ENCODE measurements at places on chromosomes 6 and 20.

DNA sequence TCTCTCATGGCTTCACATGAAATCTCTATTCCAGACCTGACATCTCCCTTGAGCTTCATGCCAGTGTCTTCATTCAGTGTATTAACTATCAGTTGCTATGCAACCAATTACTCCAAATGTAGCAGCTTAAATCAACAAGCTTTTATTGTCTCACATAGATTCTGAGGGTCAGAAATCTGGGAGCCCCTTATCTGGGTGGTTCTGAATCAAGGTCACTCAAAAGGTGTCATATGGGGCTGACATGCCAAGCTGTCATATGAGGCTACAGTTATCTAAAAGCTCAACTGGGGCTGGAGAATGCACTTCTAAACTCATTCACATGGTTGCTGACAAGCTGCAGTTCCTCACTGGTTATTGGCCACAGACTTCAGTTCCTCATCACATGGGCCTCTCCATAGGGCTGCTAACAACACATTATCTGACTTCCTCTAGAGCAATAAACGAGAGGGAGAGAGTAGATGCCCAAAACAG, 7.3 kb upstream of the CGA start:
- DNase-seq = no peak

DNA sequence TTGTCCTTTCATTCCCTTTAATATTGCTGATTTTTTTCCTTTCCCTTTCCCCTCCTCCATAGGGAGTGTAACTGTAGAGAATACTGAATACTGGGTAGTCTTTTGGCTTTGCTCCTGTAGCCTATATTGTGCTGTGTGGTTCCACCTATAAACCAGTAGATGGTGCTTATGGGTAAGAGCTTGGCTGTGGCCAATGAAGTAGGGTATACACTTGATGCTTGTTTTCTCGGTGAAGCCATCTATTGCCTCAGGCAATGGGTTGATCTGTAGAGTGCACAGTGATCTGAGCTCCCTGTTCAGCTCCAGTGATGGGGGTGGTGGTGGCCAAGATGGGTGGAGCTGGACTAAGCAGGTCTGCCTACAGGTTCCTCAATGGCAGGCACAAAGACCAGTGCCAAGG, 203.3 kb upstream of the IMPG1 start:
- peak; percentile 1 for DNase-seq

- peak; percentile 18 for DNase-seq
These were observed 9.4 kb upstream of the CCN2 start for GRCh38 chr6:131960371-131961133.

GRCh38 chr6:167323111-167323510, 1.8 kb upstream of the TTLL2 start:
- DNase-seq = no peak

DNA sequence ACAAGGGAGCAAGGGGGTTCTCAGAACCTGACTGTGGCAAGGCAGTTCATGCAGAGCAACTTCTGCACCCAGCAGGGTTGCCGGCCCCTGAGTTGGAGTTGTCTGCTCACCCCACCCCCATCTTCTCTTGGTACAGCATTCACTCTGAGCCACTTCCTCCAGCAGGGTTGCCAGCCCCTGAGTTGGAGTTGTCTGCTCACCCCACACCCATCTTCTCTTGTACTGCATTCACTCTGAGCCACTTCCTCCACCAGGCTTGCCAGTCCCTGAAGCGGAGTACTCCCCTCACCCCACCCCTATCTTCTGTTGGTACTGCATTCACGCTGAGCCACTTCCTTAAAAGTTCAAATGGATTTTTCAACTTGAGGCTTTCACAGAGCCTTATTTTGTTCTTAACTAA, 79.7 kb upstream of the SYNDIG1 start:
- no peak for DNase-seq

DNA sequence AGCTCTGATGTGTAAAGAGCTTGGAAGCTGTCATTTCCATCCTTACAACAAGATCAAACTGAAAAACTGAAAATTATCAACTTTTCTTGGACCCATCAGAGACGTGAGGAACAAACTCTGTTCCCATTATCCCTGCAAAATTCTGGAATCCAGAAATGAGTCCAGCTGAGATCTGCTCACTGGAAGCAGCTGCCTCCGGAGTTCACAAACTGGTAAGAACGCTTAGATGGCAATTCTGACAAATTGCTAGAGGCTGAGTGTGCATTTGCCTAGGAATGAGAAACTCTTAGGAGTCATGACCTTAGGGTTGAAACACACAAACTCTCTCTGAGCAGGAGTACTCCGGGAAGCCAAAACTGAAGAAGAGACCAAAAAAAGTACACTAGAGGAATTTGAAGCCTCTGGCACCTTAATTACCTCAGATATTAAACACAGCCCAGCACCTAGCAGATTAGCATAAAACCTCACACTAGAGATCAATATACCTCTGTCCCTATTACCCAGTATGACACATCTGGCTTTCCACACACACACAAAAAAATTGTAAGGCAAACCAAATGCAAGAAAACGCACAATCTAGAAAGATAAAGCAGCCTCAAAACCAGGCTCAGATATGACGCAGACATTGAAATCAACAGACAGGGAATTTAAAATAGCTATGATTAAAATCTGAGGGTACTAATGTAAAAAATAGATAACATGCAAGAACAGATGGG, 233.5 kb upstream of the SGK1 start:
- DNase-seq = peak; percentile 4

- peak; percentile 79 for DNase-seq
These were observed 151.7 kb downstream of the TMEM200A start for GRCh38 chr6:130517444-130517931.

- no peak for DNase-seq
These were observed 33.9 kb downstream of the HLA-A start for GRCh38 chr6:29976253-29976587.

- no peak for DNase-seq
These were observed 462.5 kb upstream of the AGPAT4 start for GRCh38 chr6:161736326-161736725.

- no peak for DNase-seq
These were observed 325.2 kb downstream of the NRN1 start for GRCh38 chr6:5681480-5681879.

- DNase-seq = no peak
These were observed 6.0 kb downstream of the PNLDC1 start for GRCh38 chr6:159806021-159806458.

- no peak for DNase-seq
These were observed 10.1 kb upstream of the BTBD3 start for GRCh38 chr20:11907621-11908020.

DNA sequence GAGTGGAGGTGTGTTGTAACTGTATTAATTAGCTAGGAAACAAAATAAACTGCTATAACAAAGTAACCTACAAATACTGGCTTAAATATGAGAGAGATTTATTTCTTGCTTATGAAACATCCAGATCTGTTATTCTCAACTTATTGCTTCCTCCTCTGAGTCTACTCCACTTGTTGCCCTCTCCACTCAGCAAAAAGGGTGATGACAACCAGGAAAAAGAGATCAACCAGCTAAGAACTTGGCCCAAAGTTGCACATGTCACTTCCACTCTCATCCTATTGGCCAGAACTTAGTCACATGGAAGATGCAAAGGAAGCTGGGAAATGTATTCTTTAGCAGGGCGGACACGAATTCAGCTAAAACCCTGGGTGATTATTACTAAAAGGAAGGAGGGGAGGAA, 5.2 kb upstream of the TP53RK start:
- peak; percentile 25 for DNase-seq

DNA sequence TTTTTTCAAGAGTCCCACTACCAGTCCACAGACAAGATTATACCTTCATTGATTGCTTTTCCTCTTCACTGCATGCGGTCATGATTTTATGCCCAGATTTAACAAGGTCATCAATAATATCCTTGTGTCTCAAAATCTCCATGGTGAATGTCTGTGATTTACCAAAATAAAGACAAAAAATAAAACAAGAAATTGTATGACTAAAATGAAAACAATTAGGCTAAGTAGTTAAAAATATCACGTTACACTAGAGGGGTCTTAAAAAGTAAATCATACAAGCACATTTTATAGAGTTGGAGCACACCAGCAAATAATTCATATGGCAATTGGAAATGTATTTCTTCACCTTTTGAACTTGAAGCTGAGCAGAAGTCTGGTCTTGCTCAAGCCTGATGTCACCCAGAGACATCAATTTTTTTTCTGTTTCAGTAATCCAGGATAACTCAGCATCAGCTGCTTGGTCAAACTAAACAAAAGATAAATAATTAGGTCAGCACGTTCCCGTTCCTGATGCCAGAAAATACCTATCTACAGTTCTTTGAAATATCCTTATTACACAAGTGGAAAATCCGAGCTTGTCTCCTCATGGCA, 125.4 kb downstream of the DST start:
- no peak for DNase-seq

GRCh38 chr6:162825597-162825996, 97.8 kb downstream of the PACRG start:
- no peak for DNase-seq

GRCh38 chr6:1917626-1918371, 308.1 kb downstream of the FOXC1 start:
- peak; percentile 97 for DNase-seq

DNA sequence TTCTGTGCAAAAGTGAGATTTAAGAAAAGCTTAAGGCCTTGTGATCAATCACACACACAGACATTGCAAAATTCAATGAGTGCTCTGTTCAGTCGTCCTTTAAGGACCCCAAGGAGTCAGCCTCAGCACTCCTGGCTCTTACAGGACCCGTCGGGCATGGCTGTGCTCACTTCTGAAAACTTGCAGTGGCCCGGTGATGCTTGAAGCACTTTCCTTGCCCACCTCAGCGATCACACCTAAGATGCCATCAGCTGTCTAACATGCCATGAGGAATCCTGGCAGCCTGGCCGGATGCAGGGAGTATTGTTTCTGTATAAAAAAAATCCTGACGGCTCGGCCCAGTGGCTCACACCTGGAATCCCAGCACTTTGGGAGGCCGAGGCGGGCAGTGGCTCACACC, 101.4 kb upstream of the LAMP5 start:
- DNase-seq = no peak

- no peak for DNase-seq
These were observed 8.8 kb downstream of the ASIP start for GRCh38 chr20:34250005-34250404.

DNA sequence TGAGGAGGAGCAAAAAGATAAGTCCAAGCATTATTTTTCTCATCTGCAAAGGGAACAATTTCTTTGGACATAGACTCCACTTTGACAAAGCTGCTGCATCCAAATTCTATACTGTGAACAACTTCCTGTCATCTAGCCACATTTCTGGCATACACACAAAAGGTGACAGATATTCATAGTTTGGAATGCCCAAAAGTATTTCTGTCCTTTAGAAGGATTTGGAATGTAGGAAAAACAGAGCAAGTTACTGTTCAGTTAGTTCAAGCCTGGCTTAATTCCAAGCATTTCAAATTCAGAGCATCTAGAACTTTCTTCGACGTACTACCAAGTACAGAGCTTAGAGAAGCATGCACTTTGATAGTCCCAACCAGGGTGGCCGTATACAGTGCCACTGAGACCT, 134.0 kb downstream of the PDE7B start:
- DNase-seq = no peak

DNA sequence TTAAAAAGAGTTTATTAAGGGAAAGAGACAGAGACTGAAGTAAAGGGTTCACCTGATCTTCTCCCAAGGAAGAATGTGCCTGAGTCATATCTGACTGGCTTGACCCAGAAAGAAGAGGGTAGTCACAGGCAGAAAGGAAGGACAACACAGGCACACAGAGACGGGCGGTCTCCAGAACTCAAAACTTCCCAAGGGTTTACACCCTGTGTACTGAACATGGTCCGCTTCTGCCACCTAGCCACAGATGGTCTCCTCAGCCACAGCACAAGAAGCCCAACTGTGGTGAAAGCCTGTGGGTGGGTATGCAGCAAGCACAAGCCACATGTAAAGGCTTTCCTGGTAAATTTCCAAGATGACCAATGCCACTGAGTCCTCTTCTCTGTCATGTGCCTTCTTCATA, 17.2 kb downstream of the UNC5CL start:
- peak; percentile 52 for DNase-seq

GRCh38 chr6:16660157-16660497, 101.1 kb downstream of the ATXN1 start:
- DNase-seq = no peak

- no peak for DNase-seq
These were observed 189.5 kb upstream of the FLRT3 start for GRCh38 chr20:14526891-14527290.

GRCh38 chr20:25408890-25409289, 1.4 kb downstream of the GINS1 start:
- DNase-seq = no peak

DNA sequence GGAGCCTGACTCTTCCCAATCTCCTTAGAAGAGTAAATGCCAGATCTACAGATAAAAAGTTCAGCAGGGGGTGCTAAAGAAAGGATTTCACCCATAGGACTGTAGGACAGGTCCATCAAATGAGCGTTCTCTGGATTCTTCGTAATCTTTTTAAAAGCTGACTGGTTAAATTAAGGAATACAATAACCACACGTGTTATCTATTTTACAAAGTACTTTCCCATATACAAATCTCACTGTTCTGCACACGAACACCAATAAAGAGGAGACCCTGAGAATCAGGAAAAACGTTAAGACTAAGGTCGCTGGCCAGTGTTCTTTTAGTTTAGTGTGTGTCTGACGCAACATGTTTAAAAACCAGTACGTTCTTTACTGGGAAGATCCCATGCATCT, 542 bp downstream of the TUBE1 start:
- peak; percentile 61 for DNase-seq

GRCh38 chr6:15518057-15518456, 144.8 kb downstream of the DTNBP1 start:
- DNase-seq = no peak

GRCh38 chr6:146305092-146305491, 238.5 kb upstream of the RAB32 start:
- DNase-seq = no peak

DNA sequence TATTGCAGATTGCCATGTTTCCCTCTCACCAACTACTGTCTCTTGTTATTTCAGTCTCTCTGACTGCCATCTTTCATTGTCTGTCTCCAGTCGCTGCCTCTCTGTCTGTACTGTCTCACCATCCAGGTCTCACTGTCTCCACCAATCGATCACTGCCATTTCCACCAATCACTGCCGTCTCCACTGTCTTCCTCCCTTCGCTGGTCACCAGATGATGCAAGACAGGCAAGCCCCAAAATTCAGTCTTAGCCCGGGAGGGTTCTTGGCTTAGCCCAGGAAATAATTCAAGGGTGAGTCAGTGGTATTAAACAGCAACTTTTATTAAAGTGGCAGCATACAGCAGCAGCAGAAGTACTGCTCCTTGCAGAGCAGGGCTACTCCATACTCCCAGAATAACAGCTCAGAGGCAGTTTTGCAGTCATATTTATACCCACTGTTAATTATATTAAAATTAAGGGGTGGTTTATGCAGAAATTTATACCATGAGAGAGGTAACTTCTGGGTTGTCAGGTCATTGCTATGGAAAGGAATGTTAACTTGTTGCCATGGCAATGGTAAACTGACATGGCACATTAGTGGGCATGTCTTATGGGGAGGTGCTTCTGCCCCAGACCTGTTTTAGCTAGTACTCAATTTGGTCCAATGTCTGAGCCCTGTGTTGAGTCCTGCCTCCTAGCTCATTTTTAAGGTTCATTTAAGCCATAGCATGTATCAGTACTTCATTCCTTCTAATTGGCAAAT, 23.0 kb upstream of the ECHDC1 start:
- peak; percentile 91 for DNase-seq

GRCh38 chr6:157831424-157832249, 8.6 kb downstream of the SNX9 start:
- no peak for DNase-seq

All from PC-3 (cell line).